ENCODE measurements at places on chromosomes 2 and 18.

DNA sequence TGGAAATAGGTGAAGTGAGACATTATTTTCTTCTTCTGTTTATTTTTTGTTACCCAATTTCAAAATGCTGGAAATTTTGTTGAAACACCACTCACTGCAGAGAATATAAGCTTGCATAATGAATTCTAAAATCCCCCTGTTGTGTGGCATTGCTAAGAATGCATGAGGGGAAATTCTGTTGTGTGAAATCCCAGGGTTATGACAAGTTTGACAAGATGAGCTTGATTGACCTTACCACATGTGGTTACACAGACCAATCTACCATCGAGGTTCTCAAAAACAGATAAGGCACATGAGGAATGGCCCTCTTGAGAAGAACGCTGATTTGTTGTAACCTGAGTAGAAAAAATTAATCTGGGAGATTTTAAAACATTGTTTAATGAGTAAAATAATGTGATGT lies 261.6 kb upstream of the MMADHC start:
- no peak for DNase-seq

DNA sequence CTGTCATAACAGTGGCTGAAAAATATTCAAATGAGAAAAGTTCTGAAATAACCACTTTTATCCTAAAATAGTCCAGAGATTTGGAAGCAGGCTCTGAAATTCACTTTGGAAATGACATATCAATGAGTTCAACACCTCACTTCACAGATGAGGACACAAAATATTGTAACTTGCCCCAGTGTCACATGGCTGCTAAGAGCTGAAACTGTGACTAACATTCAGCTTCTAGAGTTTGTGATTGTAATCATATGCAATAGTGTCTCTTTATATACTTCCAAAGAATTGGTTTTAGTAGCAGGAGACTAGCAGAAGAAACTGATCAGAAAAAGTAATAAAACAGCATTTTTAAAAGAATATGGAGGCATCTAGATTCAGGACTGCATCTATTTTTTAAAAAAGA lies 52.1 kb downstream of the SFT2D3 start:
- DNase-seq = no peak

DNA sequence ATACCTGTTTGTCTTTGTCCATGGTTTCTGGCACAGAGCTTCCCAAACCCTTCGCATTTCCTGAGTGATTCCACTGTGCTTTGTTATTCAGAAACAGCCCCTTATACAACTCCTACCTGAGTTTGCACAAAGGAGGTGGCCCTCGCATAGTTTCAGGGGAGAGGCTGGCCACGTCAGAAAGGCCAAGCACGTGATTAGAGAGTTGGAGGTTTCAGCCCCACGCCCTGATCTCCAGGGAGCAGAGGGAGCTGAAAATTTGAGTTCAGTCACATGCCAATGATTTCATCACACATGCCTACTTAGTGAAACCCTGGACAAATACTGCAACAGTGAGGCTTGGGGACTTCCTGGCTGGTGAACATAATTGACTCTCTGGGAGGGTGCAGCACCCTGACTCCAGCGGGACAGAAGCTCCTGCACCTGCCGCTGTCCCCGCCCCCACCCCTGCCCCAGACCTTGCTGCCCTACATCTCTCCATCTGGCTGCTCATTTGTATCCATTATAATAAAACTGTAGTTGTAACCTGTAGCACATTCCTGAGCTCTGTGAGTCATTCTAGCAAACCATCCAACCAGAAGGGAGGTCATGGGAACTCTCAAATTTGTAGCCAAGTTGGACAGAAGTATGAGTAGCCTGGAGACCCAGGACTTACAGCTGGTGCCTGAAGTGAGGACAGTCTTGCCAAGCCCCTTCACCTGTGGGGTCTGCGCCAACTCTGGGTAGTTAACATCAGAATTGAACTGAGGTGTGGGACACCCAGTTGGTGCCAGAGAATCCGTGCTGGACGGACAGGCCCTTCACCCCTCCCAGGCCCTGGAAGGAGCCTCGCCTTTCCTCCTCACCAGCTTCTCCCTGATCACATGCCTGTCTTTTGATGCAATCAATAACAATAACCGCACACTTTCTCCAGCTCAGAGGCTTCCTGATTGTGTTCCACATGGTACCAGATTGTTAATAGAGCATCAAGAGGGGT lies 224.3 kb downstream of the ANAPC1 start:
- DNase-seq = no peak

GRCh38 chr18:13338318-13338717 lies 119.8 kb downstream of the LDLRAD4 start:
- no peak for DNase-seq

DNA sequence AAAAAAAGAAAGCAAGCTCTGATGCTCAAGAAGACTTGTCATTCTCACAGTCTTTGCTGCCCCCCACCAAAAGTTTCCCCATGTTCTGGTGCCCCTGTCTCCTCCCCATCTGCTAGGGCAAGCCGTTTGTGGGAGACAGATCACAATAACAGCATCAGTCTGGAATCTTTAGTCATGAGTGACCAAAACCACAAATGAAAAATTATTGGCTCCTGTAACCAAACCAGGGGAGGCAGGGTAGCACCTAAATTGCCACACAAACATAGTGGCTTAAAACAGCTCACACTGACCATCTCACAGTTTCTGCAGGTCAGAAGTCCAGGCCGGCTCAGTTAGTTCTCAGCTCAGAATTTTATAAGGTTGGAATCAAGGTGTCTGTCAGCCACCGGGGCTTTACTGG lies 9.1 kb upstream of the B3GNT7 start:
- no peak for DNase-seq

- no peak for DNase-seq
These were observed 10.9 kb upstream of the PKDCC start for GRCh38 chr2:42036940-42037339.

- no peak for DNase-seq
These were observed 98.4 kb upstream of the RNF152 start for GRCh38 chr18:61991201-61991600.

DNA sequence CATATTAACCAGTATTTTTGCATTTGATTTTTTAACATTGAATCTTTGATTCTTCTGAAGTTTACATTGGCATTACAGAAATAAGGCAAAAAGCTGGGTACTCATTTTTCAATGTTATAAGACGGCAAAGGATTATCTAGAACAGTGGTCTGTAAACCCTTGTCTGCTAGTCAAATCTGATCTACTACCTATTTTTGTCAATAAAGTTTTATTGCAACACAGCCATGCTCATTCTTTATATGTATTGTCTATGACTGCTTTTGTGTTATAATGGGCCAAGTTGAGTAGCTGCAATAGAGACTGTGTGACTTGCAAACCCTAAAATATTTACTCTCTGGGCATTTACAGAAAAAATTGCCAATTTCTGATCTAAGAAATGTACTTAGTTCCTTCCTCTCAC lies 181.0 kb downstream of the PDE11A start:
- no peak for DNase-seq

GRCh38 chr2:142918624-142919023 lies 41.2 kb downstream of the KYNU start:
- no peak for DNase-seq

DNA sequence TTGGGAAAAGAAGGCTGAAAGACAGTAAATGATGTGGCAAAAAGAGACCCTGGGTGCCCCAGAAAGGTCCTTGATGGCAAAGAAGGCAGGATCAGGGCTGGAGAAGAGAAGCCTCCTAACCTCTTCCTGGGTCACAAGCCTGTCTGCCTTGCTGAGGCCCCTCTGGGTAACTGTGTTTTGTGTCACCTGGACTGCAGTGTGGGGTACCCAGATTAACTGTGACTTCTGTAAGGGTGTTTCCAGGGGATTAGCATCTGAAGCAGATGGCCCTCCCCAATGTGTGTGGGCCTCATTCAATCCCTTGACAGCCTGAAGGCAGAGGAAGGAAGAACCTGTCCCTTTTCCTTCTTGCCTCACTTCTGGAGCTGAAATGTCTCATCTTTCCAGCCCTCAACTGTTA lies 35.6 kb upstream of the APCDD1 start:
- DNase-seq = no peak

Data from amygdala (tissue), 56 donors.